ENCODE measurements at places on chromosomes 7 and 10. TPM values are rescaled to one million over a fixed set of nuclear protein-coding genes. Genes with fewer than 3 reads are reported as not detected.

Gene GLRX3
- 88.1 TPM for polyA plus RNA-seq

Gene ABCF2
- polyA plus RNA-seq: 75.4 TPM

GRCh38 chr7:98685541-98685940 lies 68.5 kb downstream of the NPTX2 start:
- no peak for DNase-seq

- DNase-seq: no peak
Observed at GRCh38 chr10:13470270-13470669, 58.5 kb downstream of the BEND7 start.

DNA sequence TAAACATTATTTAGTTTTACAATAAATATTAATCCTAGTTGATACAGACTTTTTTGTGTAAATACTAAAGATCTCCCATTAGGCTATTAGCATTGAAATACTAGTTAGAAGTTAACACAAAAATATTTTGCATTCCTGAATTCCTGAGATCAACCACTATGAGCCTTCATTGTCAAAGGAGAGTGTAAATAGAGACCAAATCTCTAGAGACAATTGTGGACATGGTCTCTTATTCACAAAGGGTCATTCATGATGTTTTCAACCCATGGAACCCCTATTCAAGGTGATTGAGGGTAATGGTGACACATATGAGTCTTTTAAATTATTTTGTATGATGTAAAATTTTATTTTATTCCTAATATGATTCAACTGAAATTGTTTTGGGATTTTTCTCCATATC lies 1454.8 kb upstream of the LRRTM3 start:
- no peak for DNase-seq

GRCh38 chr7:134690614-134691504 lies 44.2 kb downstream of the BPGM start:
- DNase-seq: no peak

GRCh38 chr10:128047991-128048818 lies 78.0 kb downstream of the MKI67 start:
- DNase-seq: no peak

GRCh38 chr10:59181668-59182067 lies 5.2 kb downstream of the PHYHIPL start:
- peak; percentile 70 for DNase-seq

DNA sequence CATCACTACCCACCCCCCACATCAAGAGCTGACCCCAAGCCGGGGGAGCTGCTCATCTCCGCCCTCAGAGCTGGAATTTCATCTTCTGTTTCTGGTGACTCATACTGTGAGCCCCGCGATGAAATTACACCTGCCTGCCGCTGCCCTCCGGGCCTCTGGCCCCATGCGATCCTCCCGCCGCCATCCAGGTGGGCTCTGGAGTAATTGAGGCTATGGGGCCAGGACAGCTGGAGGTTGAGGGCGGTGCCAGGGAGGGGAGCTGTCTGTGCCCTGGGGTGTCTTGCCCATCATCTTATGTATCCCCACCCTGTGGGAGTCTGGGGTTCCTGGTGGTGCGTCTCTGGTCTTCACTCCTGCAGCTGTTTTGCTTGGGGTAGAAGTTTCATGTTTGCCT lies 9.0 kb downstream of the GTF2IRD1 start:
- no peak for DNase-seq
